ENCODE measurements at places on chromosomes 1 and 21.

DNA sequence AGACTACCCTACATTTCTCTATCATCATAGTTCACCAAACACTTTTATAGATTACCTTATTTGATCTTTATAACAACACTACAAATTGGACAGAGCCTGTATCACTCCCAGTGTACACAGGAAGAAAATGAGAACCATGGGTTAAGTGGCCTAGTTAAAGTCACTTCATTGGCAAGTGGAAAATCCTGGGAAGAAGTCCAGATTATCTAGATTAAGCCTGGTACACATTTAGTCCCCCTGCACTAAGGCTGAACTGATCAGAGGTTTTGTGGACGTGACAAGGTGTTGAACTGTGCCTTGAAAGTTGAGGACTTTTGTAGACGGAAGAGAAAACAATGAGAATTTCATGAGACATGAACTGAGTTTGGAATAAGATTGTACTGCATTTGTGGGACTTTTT is 7.5 kb upstream of the USH2A start:
- no peak for DNase-seq

- DNase-seq = no peak
These were observed 45.0 kb upstream of the FHAD1 start for GRCh38 chr1:15201849-15202551.

DNA sequence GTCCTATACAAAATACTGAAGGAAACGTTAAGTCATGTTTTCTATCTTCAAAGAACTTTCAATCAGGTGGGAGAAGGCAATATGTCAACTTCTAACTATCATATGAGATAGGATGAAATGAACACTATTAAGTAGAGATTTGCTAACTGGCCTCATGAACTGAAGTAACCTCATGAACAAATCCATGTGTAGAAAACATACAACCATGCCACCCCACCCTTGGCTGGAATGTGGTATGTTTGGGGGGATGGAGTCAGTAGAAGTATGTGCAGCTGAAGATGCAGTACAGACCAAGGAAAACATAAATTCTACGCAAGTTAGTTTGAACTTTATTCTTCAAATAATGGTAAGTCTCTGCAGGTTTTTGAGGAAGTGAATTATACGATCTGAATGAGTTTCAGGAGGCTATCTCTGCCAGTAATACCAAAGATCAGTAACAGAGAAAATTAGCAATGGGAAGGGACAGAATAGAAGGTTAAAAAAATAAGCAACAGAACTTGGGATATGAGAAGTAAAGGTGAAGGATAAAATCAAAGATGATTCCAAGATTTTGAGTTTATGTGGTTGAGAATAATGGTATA is 4.5 kb downstream of the TRMT1L start:
- DNase-seq = no peak

DNA sequence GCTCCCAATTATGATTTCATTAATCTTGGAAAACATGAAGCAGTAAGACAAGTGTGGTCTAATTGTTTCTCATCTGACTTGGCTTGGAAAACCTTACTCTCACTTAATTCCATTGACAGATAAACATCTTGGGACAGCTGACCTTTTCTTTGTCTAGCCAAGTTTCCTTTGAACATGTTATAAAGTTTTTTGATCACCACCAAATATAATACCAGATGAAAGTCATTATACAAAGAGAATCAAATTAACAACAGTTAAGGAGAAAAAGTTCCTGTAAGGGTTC is 50.2 kb downstream of the ALG14 start:
- DNase-seq = no peak

DNA sequence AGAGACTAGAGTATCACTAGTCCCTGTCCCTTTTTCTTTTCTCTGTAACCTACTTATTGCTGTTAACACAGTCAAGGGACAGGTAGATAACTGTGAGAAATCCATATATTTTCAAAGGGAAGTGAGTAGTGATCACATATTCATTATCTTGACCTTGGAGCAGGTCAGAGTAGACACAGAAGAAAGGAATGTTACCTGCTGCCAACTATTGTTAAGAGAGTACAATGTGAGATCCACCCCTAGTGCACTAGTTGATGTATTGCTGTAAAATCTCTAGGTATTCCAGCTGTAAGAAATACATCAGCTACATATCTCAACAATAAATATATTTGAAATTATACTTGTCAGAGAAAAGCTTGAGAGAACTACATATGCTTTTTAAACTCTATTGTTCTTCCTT is 68.7 kb upstream of the ADGRL2 start:
- no peak for DNase-seq

DNA sequence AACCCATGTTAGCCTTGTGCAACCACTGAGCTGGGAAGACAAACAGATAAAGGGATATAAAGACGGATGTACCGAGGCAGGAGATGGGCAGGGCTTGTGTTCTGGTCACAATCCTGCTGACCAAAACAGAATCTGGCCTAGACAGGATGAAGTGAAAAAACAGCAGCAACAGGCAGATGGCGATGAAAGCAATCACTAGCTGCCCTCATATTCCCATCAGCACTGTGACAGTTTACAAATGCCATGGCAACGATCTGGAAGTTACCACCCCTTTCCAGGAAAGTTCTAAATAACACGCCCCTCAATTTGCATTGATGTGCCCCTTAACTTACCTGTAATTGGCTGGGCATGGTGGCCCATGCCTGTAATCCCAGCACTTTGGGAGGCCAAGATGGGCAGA is 40.6 kb upstream of the CD46 start:
- DNase-seq = no peak

DNA sequence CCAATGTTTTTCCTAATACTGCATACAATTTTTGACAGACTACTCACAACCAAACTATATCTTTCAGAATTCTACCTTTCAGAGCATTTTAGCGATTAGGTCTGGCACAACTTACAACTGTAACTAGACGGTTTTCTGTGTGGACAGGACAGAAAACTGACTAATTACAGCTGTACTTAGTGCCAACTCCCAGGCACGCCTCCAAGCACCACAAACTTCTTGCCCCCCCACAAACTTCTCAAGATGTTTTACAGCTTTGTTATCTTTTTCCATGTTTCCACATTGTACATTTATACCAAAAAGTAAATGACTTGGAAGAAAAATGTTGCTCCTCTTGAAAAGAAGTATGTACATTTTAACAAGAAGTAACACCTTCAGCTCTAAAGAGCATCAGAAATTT is 13.8 kb downstream of the LYST start:
- no peak for DNase-seq

DNA sequence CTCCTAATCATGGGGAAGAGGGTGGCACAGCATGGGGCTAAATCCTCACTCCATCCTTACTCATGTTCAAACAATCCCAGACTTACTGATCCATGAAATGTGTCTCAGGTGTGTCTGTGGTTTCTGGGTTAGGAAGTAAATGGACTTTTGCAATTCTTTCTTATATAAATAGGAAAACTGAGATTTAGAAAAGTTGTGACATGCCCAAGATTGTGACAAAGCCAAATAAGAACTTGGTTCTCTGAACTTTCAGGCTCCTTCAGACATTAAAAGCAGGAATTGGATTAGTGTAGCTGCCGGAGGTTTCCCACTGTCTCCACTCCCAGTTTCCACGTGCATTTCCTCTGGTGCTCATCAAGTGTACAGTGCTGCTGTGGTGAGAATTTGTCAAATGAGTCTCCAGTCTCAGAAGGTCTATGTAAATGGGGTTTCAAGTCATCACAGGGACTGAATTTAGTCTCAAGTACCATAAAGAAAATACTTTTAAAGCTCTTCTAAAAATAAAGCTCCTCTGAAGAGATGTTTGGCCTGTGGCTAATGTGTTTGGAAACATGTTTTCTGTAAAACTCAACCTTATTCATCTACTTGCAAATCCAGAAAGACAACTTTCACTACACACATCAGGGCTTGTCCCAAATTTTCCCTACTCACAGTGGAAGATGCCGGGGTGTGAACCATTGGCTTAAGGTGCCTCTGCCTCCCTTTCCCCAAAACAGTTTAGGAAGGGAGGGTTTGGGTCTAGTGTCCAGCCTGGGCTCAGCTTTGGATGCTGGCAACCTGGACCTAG is 115.2 kb downstream of the NGF start:
- no peak for DNase-seq

- DNase-seq = no peak
These were observed 47.9 kb downstream of the LAMC1 start for GRCh38 chr1:183070923-183071618.

DNA sequence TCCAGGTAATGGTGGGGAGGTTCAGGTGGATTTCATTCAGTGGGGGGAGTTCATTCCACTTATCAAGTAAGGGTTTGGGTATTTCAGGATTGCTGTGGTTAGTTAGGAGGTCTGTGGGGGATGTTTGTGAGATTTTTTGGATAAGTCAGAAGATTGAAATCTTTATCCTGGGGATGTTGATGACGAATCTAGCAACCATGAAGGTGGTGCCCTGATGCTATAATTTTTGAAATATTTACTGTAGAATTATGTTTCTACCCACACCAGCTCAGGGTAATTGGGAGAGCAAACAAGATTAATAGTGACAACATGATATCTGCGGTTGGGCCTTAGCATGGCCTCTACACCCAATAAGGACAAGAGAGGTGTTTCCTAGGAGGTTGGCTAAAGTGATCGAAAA is 28.3 kb downstream of the SUCO start:
- DNase-seq = no peak

DNA sequence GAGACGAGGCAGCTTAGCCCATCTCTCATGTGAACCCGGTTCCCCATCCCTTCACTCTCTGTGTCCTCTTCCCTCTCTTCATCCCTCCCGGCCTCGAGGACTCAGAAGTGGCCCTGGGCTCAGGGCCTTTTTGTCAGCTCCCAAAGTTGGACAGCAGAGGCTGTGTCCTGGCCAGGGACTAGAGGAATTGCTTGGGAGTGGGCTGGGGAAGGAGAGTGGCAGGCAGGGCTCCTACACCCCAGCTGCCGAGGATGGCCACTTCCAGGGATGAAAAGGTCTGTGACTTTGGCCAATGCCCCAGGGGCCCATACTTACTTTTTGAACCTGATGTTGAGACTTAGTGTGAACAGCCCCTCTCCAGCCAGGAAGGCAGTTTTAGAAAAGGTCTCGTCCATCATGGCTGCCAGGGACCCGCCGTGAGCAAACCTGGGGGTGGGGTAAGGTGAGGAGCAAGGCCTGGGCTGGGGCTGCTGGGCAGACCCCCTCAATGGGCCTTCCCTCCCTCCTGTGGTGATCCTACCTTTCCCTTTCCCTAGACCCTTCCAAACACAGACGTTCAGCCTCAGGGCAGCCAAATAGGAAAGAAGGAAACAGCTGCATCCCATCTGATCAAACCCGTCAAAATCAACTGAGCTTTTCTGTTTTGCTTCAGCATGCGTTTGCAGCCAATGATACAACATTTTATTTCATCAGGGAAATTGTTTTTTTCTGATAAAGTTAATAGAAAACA is 5.5 kb downstream of the THEM5 start:
- no peak for DNase-seq

DNA sequence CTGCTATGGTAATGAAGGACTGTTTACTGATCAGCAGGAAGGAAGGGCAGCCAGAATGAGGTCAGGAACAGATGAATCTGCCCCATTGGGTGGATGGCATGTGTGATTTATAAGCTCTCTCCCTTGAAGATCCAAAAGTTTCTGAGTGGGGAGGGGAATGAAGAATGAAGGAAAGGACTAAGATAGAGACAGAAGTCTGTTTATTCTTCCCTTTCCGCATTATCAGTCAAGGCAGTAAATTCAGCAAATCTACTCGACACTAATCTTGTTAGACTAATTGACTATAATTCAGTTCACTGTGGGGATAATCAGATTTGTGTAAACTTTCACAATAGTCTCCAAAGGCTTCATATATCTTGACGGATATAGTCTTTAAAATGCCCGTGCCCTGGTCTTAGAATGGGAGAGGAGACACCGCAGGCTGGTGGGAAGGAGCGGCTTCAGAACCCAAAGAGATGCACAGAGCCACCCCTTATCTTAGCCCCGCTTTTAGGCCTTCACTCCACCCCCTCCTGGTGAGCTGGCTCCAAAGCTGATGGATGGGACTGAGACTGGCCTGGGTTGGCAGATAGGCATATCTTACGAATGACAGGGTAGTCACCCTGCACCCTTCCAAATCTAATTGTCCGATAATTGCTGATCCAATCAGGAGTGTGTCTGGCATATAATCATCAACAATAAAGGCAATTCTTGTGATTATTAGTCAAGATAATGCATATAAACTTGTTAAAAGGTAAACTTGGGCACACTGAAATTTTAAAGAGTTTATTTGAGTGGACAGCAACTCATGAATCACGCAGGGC is 76.0 kb upstream of the PPM1J start:
- no peak for DNase-seq

- DNase-seq = no peak
These were observed 31.7 kb downstream of the AK5 start for GRCh38 chr1:77313491-77313890.

DNA sequence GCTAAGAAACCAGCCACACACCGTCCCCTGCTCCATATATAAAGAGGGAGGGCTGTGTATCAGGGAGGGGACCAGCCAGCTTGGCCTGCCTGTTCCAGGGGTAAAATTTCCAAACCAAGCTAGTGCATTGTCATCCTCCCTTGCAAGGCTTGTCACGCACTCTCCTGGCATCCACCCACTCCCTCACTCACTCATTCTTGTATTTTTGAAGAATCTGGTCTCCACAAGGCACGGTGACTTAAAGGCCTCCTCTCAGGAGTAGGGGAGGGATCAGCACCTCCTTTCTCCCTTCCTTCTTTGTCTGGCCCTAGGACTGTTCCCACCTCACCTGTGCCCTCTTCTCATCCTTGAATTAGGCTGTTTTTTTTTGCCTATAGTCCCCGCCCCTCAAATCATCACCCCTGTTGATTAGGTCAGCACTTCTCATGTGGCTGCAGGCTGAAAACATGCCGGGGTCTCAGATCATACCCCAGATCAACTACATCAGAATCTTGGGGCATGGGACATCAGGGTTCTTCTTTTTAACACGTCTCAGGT is 5.0 kb downstream of the ABCA4 start:
- no peak for DNase-seq

GRCh38 chr21:14088391-14088790 is 122.4 kb downstream of the LIPI start:
- DNase-seq = no peak

- DNase-seq = no peak
These were observed 80.7 kb downstream of the TBX15 start for GRCh38 chr1:118907466-118907865.

- no peak for DNase-seq
These were observed 2.7 kb upstream of the CD58 start for GRCh38 chr1:116573431-116574095.

GRCh38 chr1:217425422-217425821 is 205.5 kb downstream of the GPATCH2 start:
- DNase-seq = no peak

- no peak for DNase-seq
These were observed 18.6 kb upstream of the RASAL2 start for GRCh38 chr1:178075333-178075732.

GRCh38 chr1:154062309-154062708 is 71.7 kb downstream of the RPS27 start:
- DNase-seq = no peak
